Thoracic aorta (tissue), 2 donors: ENCODE measurements at places on chromosomes 4 and X.

- DNase-seq: no peak
These were observed 671.8 kb upstream of the DIPK2B start for GRCh38 chrX:45872480-45872879.

DNA sequence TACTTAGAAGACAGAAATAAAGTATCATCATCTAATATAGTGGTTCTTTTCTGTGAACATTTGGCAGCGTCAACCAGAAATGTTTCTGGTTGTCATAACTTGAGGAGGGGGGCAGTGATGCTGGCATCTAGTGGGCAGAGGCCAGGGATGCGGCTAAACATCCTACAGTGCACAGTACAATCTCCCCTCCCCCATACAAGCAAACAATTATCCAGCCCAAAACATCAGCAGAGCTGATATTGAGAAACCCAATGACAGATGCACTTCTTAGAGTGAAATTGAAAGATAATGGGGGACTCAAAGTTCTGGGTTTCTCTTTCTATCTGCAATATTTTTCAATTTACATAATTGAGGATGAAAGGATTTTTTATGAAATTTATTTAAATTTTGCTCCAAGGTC, 1.9 kb upstream of the EIF1AX start:
- DNase-seq: no peak

GRCh38 chr4:184873054-184873453, 47.3 kb upstream of the ACSL1 start:
- DNase-seq: no peak

DNA sequence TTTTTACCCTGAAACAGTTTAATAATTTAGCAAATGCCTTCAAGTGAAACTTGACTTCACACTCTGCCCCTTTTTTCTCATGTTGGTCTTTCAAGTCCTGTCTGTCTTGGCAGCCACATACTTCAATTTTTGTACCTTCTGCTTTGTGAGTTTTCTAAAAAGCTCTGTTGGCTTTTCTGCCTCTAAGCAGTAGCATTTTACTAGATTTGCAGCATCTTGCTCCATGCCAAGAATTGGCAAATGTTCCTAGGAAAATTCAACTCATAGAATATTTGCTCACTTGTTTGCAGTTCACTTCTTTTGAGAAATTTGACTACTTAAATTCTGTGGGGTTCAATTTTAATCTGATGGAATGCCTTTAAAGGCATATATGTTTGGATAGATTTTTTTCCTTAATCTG, 59.2 kb downstream of the FAM47A start:
- no peak for DNase-seq
